ENCODE measurements at places on chromosomes 13 and 19.

DNA sequence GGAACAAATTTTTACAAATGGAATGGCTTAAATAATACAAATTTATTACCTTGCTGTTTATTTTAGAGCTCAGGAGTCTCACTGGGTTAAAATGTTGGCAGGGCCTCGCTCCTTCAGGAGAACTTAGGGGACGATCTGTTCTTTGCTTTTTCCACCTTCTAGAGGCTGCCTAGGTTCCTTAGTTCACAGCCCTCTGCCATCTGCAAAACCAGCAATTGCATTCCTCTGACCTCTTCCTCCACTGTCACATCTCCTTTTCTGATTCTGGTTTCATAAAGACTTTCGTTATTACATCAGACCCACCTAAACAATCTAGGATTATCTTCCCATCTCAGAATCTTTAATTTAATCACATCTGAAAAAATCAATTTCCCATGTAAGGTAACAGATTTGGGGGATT is 249.6 kb upstream of the SPRY2 start:
- DNase-seq, result no peak

- DNase-seq, result no peak
Measured at GRCh38 chr13:44620057-44620456, 43.9 kb upstream of the TSC22D1 start.

DNA sequence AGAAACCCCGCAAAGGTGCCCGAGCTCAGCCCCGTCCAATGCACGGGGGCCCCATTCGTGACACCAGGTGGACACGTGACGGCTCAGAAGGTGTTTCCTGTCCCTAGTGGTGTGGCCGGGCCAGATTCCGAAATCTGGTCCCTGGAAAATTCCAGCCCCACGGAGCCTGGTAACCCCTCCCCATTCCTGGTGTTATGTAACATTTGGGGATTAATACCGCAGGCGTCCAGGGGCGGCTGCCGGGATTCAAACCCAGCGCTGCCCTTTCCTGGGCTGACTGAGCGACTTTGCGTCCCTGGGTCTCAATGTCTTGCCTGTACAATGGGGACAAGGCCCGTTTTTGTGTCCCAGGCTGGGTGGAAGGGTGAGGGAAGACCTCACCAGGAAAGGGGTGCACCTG is 1.0 kb upstream of the PLK5 start:
- no peak for DNase-seq

DNA sequence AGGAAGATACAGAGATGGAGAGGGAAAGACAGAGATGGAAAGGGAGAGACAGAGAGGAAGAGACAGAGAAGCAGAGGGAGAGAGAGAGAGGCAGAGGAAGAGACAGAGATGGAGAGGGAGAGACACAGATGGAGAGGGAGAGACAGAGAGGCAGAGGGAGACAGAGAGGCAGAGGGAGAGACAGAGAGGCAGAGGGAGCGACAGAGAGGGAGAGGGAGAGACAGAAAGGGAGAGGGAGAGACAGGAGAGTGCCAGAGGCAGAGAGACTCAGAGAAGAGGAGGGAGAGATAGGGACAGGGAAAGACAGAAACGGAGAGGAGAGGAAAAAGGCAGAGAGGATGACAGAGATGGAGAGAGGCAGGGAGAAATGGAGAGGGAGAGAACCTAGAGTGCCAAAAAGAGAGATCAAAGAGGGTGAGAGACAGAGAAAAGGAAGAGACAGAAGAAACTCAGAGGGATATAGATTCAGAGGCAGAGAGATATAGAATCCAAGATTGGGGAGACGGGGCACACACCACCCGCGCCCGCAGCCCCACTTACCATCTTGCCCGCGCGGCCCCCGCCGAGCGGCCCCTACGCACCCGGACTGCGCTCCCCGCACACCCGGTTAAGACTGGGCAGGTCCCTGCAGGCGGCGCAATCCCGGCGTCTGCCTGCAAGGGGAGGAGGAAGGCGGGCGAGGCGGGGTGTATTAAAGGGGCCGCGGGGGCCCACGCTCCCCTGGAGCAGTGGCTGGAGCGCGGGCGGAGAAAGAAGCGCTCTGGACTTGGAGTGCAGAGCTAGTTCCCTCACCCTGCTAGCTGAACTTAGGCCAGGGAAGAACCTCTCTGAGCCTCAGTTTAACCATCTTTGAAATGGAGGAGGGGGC is 10.7 kb downstream of the TM6SF2 start:
- no peak for DNase-seq

DNA sequence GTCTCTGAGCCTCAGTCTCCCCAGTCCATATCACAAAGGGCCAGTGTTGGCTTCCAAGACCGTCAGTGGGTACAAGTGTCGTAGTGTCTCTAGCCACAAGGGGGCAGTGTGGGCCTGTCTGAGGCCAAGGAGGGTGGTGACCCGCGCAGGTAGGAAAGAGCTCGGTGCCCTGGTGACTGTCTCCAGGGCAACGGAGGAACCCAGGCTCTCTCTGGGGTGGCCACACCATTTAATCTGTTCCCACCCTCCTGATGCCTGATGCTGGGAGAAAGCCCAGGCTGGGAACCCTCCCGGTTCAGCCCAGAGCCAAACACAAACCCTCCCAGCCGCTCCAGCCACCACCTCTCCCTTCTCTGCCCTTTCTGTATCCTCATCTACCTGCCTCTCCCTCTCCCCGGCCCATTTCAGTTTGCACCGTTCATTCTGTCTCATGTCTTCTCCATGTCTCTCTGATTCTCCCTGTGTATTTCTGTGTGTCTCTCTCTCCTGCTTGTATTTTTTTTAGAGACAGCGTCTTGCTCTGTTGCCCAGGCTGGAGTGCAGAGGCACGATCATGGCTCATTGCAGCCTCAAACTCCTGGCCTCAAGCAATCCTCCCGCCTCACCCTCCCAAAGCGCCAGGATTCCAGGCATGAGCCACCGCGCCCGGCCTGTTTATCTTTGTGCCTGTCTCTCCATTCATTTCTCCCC is 17.5 kb upstream of the MEIS3 start:
- DNase-seq, result peak; percentile 73

DNA sequence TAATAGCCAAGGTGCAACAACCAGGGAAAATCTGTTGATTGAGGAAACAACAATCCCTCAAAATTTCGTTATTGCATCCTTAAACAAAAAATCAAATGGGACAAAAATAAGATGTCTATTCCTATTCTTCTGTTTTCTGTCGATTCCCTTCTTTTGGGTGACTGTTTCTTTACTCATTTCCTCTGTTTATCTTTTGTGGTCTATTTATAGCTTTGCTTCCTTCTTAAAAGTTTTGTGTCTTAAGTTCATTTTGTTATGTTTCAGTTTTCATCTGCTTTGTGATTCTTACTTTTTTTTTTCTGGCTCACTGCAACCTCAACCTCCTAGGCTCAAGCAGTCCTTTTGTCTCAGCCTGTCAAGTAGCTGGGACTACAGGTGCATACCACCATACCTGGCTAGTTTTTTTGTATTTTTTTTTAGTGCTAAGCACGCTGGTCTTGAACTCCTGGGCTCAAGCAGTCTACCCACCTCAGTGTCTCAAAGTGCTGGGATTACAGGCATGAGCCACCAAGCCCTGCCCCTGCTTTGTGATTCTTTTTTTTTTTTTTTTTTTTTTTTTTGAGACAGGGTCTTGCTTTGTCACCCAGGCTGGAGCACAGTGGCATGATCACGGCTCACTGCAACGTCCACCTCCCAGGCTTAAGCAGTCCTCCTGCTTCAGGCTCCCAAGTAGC is 10.4 kb downstream of the ZNF146 start:
- no peak for DNase-seq

GRCh38 chr13:48009284-48009683 is 8.2 kb upstream of the SUCLA2 start:
- DNase-seq, result no peak

DNA sequence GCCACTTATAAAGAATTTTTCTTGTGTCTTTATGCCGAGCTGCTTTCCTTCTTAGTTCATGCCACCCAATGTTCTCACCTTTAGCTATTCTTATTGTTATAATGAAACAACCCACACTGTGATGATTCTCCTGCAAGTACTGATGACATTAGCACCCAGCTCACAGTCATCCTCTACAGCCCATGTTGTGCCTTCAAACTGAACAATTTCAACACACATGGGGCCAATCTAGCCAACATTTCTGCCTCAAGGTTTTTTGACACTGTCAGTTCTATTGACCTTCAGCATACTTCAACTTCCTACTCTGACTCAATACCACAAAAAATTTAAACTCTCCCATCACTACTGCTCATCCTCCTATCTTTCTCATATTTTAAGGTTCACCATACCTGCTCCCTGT is 752.4 kb downstream of the FGF9 start:
- no peak for DNase-seq

DNA sequence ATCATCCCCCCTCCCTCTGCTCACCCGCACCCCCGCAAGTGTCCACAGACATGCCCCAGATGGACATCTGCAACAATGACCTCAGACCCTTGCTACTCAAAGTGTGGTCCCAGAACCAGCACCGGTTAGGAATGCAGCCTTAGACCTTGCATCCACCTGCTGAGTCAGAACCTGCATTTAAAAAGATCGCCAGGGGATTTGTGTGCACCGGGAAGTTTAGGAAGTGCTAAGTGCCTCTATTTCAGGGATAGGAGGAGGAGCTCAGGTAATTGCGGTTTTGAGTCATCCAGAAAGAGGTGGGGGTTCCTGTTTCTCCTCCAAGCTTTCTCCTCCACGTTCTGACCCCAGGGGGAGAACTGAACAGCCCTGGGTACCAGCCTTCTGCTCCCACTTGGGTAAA is 46.2 kb downstream of the CACNA1A start:
- no peak for DNase-seq

- peak; percentile 66 for DNase-seq
Measured at GRCh38 chr19:18100710-18101109, 3.1 kb downstream of the MAST3 start.

- no peak for DNase-seq
Measured at GRCh38 chr13:100273552-100273951, 184.7 kb downstream of the PCCA start.

DNA sequence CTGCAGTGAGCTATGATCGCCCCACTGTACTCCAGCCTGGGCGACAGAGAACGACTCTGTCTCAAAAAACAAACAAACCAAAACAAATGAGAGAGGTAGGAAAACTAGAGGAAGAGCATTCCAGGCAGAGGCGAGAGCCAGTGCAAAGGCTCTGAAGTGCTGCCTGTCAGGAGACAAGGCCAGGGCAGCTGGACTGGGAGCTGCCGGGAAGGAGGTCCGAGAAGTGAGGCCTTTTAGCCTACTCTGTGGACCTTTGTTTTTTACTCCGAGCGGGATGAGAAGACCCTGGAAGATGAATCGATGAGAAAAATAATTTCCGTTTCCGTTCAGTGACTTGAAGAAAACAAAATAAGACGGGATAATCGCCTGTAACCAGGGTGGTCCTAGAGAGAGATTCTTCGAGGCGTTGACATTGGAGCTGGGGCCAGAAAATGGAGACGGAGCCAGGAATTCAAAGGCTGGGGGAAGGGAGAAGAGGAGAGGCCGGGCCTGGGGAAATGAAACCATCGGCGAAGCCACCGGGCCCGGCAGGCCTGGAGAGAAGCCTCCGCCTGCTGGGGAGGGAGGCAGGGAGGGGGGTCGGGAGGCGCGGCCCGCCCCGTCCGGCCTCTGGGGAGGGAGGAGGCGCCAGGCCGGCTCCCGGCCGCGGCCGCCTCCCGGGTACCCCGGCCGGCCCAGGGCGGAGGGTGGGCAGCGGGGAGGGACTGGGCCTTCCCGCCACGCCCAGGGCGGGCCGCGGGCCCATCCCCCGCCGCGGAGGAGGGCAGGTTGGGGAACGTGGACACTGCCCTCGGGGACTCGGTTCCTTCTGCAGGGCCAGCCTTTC is 7.8 kb upstream of the SERTAD1 start:
- peak; percentile 86 for DNase-seq

- DNase-seq, result no peak
Measured at GRCh38 chr19:54124393-54124792, 8.8 kb downstream of the PRPF31 start.

DNA sequence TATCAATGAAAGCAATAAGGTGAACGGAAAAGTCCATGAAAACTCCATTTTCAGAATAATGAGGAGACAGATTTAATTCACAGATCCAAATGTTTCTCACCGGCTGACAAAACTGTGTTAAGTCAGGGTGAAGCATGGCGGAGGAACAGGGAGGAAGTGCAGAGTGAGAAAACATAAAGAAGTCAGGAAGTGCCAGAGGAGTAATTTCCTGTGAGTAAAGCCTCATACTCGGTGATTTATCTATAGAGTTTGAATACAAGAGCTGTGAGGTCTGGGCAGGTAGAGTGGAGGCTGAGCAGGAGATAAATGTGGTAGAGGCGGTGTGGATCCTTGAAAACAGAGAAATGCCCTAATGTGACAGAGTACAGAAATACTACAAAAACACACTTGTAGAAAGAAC is 11.4 kb downstream of the CARD8 start:
- no peak for DNase-seq

DNA sequence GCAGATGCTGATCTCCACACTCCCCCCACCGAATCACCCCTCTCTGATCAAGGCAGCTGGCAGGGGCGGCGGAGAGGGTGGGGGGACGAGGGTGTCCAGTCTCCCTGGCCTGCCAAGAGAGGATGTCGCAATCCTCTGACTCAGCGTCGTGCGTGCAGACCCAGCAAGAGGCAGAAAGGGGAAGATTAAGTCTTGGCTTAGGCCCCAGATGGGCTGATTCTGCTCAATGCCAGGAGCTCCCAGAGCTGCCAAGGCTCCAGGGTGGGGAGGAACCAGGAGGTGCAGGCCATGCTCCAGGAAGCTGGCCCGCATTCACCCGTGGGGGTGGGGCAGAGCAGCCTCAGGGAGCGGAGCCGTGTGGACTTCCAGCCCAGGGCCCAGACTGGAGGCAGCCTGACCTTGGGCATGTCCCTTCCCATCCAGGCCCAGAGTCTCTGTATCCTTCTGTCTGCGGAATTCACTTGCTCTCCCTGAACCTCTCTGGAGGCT is 6.6 kb upstream of the BCL3 start:
- DNase-seq, result peak; percentile 94

DNA sequence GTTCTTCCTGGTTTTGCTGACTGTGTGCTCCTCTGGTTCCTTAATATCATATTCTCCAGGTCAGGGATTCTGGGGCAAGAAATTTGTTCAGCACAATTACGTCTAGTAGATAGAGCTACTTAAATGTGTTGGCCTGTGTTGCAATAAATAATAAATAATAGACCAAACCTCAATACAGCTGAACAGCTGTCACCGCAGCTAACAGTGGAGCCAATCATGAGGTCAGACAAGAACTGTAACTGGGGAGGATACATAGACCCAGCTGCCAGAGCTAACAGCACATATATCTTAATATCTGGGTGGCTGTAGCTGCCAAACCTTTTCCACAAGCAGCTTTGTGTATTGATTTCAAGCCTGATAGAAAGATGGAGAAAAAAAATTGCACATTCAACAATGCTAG is 1596.3 kb upstream of the PCDH20 start:
- DNase-seq, result no peak

- no peak for DNase-seq
Measured at GRCh38 chr13:65600702-65601101, 1629.4 kb downstream of the PCDH9 start.

- DNase-seq, result peak; percentile 45
Measured at GRCh38 chr19:49094505-49095482, 9.5 kb downstream of the SNRNP70 start.

- no peak for DNase-seq
Measured at GRCh38 chr19:12187625-12188024, 24.7 kb downstream of the ZNF136 start.

DNA sequence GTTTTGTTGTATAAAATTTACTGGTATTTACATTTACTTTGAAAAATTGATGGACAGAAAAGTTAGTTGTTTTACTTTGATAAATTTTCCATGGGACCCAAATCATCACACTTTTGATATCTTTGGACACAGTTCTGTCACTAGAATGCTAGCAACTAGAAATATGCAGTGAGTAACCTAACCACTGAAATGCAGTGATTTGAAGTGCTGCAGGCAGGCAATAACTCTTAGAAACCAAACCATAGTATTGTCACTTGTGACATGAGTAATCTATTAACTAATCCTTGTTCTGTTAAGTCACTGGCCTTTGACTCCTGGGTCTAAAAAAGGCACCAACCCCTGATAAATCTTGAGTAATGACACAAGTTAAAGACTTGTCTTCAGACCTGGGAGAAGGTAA is 620.0 kb upstream of the ATXN8OS start:
- no peak for DNase-seq

All from pons (tissue), 1 donor.